ENCODE measurements at places on chromosomes 1 and 21.

DNA sequence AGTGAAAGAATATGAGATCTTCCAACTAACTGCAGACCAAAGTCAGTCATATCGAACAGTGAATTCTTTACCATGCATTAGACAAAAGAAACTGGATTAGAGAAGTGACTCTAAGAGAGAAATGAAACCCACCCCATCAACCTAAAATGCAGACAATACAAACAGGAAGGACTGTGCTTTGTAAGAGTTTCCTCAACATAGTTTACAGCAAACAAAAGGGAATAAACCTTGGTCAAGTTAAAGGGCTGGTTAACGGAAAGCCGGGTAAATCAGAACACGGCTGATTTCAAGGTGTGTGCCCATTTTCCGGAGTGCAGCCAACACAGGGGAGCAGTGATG, 39.2 kb downstream of the SIPA1L2 start:
- no peak for DNase-seq

- no peak for DNase-seq
Observed at GRCh38 chr1:1914101-1914970, 724 bp upstream of the CALML6 start.

DNA sequence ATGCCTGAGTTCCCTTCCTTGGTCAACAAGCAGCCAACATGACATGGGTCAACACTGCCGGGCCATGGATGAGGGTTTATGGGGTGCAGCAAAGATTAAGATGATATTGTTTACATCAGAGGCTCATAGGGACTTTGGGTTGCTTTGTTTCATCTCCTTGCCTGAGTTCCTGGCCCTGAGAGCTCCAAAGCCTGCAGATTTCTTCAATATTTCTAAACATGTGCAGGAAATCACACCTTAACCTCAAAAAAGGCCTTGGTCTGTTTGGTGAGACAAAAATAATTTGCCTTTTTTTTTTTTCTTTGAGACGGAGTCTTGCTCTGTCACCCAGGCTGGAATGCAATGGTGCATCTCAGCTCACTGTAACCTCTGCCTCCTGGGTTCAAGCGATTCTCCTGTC, 876 bp downstream of the SLAMF8 start:
- DNase-seq: no peak

DNA sequence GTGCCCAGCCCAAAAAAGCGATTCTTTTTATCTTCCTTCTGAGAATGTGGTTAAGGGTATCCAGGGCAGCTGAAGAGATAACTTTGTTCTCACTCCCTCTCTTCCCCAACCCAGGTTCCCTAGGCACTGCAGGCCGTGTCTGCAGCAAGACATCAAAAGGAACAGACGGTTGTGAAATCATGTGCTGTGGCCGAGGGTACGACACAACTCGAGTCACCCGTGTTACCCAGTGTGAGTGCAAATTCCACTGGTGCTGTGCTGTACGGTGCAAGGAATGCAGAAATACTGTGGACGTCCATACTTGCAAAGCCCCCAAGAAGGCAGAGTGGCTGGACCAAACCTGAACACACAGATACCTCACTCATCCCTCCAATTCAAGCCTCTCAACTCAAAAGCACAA, 11.4 kb downstream of the WNT2B start:
- no peak for DNase-seq

DNA sequence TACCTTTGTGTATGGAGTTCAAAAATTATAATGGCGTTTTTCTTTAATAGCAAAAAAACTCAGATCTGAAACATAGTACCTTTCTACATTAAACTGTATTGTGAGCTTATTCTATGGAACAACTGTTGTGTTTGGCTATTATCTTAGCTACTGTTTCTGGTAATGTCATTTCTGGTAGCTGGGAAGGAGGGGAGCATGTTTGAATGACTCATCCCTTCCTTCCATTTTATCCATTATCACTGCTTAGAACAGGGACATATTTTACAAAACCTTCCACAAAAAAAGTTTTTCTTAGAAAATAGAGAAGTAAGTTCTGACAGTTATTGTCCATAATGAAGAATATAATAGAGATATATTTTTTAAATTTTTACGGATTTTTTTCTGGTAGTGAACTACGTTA, 128.3 kb downstream of the NRDC start:
- no peak for DNase-seq

- no peak for DNase-seq
Observed at GRCh38 chr1:192066202-192066601, 92.1 kb upstream of the RGS18 start.

DNA sequence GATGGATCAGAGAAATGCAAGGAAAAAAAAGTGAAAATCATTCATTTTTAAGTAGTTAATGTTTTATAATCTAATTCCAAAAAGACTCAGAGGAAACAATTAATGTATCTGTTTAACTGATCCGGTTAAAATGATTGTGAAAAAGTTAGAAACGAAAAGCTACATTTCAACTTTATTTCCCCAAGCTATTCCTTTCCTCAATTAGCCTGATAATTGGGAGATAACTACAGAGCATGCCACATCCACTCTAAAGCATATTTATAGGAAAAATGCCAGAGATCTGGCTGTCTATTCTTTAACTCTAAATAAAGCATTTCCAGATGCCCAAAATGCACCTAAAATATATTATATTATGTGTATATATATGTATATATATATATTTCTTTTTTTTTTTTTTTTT, 35.9 kb upstream of the XPR1 start:
- DNase-seq: no peak

DNA sequence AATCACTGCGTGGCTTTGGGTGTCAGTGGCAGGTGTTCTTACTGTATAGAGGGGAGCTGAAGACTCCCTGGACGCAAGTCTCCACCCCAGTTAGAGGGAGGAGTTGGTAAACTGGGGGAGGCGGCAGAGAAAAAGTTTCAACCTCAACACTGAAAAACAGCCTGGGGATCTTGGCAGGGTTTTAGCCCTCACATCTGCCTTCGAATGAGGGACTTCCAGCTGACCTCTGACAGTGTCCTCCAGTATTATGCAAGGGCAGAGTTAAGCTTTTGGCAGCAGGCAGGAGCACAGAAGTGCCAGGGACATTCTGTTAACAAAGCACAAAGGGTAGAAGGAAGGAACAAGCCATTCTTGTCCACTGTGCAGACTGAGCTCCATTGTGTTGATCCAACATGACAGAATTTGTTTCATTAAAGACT, 41.2 kb upstream of the RAB4A start:
- no peak for DNase-seq

All from GM04503 (cell line).